OCI-LY7 (cell line): ENCODE measurements at places on chromosomes 1 and 21.
A peak's percentile ranks its signal among the peaks of the same experiment; 100 is the strongest.

- DNase-seq, result peak; percentile 54
These were observed 20.8 kb upstream of the C1orf159 start for GRCh38 chr1:1136547-1137230.

- no peak for DNase-seq
These were observed 94.7 kb upstream of the SMYD2 start for GRCh38 chr1:214186103-214186824.

DNA sequence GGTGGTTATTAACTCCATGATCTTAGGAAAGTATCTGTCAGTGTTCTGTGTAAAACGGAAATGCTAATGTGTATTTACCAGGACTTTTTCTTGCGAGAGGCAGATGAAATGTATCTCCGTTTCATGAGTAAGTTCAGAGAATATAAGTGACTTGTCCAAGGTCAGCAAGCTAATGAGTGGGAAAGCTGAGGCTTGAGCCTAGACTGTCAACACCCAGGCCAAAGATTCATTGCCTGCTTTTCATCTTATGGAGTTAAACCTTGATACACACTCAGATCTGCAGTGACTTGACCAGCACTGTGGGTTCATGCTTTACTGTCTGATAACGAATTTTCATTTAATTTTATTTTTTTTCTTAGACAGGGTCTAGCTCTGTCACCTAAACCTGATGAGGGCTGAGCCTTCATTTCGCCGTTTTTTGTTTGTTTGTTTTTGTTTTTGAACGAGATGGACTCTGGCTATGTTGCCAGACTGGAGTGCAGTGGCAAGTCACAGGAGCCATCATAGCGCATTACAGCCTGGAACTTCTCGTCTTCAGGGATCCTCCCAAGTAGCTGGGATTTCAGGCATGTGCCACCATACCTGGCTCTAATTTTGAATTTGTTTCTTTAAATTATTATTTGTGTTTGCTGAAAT is 918 bp upstream of the JTB start:
- no peak for DNase-seq

- no peak for DNase-seq
These were observed 37.2 kb upstream of the EPHA8 start for GRCh38 chr1:22526098-22526497.

DNA sequence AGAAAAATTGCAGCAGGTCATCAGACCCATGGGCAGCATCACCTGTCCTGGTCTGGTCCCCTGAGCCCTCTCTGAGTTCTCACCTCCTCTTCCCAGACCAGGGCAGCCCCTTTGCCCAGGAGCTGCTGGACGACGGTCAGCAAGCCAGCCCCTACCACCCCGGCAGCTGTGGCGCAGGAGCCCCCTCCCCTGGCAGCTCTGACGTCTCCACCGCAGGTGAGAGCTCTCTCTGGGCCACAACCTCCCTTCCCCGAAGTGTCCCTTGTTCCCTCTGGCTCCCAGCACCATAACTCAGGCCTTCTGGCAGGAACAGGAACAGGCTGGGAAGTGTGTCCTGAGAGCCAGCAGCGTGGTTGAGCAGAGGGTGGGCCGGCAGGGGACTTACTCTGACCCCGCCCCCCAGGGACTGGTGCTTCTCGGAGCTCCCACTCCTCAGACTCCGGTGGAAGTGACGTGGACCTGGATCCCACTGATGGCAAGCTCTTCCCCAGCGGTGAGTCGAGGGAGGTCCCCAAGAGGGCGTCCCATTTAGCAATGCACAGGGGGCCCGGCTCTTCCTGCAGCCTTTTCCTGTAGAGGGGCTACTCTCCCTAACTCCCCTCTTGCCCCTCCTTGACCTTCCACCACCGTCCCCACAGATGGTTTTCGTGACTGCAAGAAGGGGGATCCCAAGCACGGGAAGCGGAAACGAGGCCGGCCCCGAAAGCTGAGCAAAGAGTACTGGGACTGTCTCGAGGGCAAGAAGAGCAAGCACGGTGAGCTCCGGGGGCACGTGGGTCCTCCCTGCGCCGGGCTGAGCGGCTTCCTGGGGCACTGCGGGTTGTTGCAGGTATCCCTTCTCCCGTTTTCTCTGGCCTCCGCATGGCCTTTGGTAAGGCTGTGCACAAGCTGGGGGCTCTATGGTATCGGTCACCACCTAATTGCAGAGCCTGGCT is 2.4 kb downstream of the ELF3 start:
- DNase-seq, result no peak

- no peak for DNase-seq
These were observed 172.7 kb downstream of the BARHL2 start for GRCh38 chr1:90544356-90544755.

DNA sequence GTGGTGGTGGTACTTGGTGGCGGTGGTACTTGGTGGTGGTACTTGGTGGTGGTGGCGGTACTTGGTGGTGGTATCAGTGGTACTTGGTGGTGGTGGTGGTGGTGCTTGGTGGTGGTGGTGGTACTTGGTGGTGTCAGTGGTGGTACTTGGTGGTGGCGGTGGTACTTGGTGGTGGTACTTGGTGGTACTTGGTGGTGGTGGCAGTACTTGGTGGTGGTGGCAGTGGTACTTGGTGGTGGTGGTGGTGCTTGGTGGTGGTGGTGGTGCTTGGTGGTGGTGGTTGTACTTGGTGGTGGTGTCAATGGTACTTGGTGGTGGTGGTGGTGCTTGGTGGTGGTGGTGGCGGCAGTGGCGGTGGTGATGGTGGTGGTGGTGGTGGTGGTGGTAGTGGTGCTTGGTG is 20.2 kb downstream of the COQ8A start:
- DNase-seq, result no peak

DNA sequence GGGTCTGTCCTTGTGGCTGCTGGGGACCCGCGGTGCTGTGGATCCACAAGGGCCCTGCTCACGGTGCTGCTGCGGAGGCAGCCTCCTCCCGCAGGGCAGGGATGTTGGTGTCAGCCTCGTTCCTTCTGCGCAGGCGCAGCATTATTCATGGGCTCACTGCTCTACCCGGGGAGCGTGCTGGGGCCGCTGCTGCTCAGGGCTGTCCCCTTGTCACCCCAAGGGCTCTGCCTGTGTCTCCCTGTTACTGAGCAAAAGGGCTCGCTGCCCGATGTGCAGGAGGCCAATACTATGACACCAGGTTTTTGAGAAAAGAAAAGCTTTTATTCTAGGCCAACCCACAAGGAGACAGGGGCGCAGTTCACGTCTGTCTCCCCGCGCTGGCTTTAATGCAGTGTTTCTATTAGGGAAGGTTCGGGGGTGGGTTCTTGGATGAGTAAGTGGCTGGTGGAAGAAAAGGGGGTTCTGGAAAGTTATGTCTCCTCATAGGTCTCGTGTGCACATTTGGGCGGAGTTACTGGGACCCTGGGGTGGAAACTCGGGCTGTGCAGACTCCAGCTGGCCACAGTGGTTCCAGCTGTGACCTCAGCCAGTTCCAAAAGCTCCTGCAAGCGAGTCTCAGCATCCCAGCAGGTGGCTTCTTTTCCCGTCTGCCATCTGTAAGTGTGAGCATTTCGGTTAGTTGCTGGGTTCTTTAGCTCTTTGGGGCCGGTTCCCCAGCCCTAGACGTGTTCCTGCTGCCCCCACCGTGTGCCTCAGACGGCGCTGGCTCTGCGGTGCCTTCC is 40.8 kb upstream of the LRRC3 start:
- DNase-seq, result no peak

GRCh38 chr21:34580181-34580700 is 34.7 kb downstream of the RCAN1 start:
- DNase-seq, result no peak

GRCh38 chr1:236913371-236914037 is 90.7 kb downstream of the MT1HL1 start:
- DNase-seq, result no peak

- peak; percentile 9 for DNase-seq
These were observed 42.8 kb upstream of the USP24 start for GRCh38 chr1:55257958-55258357.

DNA sequence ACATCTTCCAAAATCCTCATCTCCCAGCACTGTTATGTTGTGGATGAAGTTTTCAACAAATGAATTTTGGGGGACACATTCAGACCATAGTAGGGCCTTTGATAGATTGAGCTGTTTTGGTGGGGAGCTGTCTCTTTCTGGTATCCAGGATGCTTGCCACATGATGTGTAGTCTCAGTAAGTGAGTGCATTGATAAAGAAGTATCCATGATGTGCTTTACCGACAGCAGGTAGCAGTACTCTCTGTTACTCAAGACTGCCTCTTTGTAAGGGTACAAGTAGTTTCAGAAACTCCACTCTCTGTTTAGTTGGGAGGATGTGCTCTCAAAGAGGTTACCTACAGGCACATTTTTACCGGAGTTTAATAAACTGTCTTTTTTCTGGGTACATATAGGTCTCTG is 26.5 kb downstream of the DYRK1A start:
- no peak for DNase-seq

DNA sequence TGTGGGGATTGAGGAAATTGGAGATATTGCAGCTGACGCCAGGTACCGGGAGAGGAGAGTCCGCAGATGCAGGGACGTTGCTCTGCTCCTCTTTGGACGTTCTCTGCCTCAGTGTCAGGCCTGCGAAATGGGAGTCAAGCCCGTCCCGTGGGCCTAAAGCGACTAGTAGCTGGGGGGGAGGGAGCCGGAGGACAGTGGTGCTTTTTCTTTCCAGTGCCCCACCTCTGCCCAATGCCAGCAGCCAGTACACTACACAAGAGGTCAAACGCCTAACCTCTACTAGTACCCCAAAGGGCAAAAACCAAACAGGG is 413.6 kb upstream of the ESRRG start:
- DNase-seq, result no peak

DNA sequence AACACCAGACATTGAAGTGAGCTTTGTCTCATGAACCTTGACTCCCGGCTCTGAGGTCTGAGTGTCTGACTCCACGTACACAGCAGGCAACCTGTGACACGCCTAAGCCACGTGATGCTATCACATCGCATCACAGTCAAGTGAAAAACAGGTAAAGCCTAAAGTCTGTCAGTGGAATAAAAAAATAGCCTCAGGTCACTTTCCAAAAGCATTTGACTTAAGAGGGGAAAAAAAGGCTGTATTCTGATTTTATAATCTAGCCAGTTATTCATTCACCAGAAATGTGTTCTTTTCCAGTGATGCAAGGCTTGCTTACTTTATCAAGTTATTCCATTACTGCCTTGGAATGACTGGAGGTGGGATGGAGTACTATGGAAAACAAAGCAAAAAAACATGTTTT is 163.2 kb upstream of the HMCN1 start:
- DNase-seq, result no peak

- DNase-seq, result no peak
These were observed 5.3 kb downstream of the STUM start for GRCh38 chr1:226553924-226554282.

DNA sequence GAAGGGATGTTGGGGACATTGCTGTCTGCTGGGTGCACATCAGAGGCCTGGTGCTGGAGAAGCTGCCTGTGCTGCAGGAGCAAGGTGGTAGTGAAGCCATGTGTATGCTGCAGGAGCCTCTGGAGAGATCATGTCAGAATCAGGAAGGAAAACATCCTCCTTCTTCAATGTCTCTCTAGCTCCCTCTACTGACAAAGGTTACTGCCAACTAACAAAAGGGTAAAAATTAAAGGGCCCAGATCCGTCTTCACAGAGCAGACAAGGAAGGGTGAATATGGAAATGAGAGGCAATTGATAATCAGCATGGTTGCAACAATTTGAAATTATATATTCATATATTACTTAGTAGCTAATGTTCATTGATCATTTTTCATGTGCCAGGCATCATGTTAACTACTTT is 32.2 kb downstream of the FAM177B start:
- peak; percentile 30 for DNase-seq

DNA sequence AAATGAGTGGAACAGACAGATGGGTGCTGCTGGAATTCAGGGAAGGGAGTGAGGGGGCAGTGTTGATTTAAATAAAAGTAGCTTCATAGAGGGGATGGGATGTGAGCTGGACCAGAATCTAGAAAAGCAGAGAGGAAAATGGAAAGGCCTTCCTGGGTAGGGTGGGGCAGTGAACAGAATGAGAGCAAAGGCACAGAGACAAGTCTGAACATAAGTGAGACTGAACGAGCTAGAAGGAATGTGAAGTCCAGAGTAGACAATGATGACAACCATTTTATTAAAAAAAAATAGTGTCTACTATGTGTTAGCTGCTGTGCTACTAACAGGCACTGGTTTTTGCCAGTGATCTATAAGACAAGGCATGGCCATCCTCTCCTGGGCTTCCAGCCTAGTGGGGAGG is 36.0 kb downstream of the ELK4 start:
- no peak for DNase-seq

DNA sequence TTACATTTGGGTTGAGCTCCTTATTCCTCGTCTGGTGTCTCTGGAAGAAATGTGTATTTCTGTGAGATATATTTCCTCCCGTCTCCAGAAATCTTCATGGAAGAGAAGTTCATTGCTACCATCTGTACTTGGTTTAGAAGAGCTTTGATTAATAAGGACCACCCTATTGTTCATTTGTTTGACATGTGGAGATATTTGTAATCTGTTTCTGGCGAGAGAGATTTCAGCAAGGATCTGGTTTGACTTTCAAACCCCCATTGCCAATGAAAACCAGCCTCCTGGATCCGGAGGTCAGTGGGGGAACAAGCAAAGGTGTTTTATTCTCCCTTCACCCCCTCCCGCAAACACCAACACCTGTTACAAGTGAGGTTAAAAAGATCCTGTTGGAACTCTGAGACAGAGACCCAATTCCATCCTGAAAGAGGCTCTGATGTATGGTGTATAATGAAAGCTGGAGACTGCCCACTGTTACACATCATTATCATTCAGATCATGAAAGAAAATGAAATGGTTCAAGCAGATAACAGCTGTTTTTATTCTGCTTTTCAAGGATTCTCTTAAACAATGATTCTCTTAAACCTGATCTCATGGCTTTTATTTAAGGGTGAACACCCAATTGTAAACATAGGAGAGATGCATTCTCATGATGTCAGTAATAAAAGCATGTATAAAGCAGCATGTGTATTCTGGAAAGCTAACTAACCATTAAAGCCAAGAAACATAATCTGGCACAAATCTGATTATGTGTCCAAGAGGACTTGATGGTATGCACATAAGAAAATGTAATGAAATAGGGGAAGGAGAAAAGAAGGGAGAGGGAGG is 393.5 kb upstream of the ADGRL2 start:
- DNase-seq, result no peak

- DNase-seq, result peak; percentile 88
These were observed 89.4 kb upstream of the IPO9 start for GRCh38 chr1:201739492-201740085.

DNA sequence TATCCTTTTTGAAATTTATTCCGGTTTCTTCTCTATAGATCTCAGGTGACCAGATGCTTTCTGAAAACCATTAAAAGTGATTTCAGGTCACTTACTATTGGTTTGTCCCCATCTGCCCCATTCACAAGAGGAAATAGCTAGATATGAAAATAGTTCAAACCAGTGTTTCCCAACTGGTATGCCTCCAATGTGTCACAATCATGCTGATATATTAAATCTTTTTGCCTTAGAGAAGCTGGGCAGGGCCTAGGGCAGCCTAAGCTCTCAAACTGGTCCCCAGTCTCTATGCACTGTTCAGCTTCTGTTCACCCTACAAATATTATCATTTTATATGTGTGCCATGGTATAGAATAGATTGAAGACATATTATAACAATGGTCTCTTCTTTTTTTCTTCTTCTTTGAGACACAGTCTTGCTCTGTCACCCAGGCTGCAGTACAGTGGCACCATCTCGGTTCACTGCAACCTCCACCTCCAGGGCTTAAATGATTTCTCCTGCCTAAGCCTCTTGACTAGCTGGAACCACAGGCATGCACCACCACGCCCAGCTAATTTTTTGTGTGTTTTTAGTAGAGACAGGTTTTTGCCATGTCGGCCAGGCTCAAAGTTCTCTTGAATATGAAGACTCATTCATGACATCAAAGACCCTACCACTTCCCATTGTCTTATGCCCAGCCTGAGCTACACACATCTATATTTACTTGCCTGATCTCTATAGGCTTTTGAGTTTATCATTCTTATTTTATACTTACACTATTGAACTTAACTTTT is 15.7 kb downstream of the PTPN22 start:
- DNase-seq, result no peak
